Stomach (tissue), 19 donors: ENCODE measurements at places on chromosomes 16 and 17. TPM values are rescaled to one million over a fixed set of nuclear protein-coding genes. Genes with fewer than 3 reads are reported as not detected.

Gene CCL23
- not detected for total RNA-seq

Gene NAGPA
- 19.6 TPM for total RNA-seq

Gene SCGB1C2
- not detected for total RNA-seq

Gene MVP
- 92.2 TPM for total RNA-seq

Gene GP1BA
- not detected for total RNA-seq

Gene HSF5
- total RNA-seq, result not detected

Gene SEC14L5
- 0.43 TPM for total RNA-seq

Gene JUP
- total RNA-seq, result 67.6 TPM

Gene DBNDD1
- 3.8 TPM for total RNA-seq

DNA sequence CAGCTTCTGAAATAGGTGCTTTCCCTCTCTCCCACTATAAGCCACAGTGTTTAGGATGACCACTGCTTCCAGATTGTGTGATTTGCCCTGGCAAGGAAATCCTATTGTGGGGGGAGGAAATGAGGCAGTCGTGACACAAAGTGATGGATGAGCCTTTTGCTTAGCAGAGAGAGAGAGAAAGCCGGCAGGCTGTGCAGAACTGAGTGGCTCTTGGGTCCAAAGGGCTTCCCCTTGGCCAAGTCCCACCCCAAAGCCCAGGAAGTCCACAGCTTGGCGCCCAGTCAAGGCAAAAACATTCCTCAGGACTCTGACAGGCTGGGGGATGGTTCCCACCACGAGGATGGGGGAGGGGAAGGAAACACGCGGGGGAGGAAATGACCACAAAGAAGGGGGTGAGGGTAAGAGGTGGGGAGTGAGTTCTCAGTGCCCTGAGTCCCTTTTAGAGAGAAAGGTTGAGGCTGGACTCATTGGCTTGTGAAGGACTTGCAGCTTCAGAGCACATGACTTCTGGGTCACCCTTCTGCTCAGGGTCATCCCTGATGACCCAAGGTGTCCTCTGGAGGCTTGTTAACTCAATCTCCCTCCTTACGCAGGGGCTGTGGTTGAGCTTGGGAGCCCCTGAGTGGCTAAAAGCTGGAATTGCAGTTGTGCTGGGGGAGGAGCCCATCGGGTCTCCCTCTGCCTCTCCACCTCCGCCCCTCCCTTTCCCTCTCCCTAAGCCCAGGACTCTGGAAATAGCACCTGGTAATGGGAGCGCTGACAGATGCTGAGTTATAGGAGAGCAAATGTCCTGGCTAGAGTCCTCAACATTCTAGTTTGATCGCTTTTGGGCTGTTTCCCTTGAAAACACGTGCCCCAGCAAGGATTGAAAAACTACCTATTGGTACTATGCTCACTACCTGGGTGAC, 10.3 kb upstream of the MSL1 start:
- no peaks in the 10 kb centered on the region for H3K27me3 ChIP-seq
- H3K4me3 ChIP-seq, result no peak overlapping the region
- DNase-seq, result peak; percentile 97
- peaks cover 93% of the 10 kb centered on the region for H3K4me1 ChIP-seq
- H3K27ac ChIP-seq, result peak overlapping the region; percentile 95

- H3K4me3 ChIP-seq, result no peak overlapping the region
- peak; percentile 73 for DNase-seq
- H3K36me3 ChIP-seq, result no peaks in the 10 kb centered on the region
- H3K4me1 ChIP-seq, result peaks cover 23% of the 10 kb centered on the region
- peak overlapping the region; percentile 73 for H3K27ac ChIP-seq
- no peaks in the 10 kb centered on the region for H3K27me3 ChIP-seq
Observed at GRCh38 chr17:82863941-82864712, 24.3 kb upstream of the ZNF750 start.

DNA sequence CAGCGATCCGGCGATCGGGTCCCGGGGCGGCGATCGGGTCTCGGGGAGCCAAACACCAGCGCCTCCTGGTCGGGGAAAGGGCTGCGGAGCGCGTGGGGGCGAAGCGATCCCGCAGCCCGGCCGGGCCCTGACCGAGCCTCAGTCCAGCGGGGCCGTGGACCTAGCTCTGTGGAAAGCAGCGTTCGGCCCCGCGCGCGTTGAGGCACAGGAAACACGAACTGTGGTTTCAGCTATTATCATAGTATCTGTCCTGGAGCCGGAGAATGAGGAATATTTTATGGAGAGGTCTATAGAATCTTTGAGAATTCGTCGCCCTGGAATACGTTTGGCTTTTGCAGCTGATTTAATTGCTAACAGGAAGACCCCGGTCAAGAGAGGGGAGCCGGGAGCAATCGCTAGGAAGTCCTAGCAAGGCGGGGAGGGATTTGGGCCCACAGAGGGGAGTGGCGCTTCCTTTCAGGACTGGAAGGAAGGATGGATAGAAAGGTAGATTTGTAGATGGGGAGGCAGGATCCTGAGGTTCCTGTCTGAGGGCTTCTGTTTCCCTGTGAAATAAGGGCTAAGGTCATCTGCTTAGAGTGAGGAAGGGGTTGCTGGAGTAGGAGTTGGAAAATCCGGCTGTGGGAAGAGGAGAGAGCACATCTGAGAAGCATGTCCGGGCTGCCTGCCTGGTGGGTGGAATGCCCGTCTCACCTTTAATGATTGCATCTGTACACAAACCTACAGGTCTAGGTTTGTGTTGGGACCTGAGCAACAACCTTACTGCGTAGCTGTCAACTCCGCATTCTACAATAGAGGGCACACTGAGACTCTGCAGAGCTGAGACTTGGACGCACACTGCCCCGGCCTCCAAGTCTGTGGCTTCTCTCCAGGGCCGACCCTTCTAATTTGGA, 770 bp downstream of the CCNF start:
- H3K27me3 ChIP-seq, result no peaks in the 10 kb centered on the region
- peaks cover 19% of the 10 kb centered on the region for H3K4me1 ChIP-seq
- DNase-seq, result no peak
- peak overlapping the region; percentile 80 for H3K27ac ChIP-seq

- H3K27ac ChIP-seq, result peak overlapping the region; percentile 97
- peaks cover 48% of the 10 kb centered on the region for H3K36me3 ChIP-seq
- DNase-seq, result no peak
- peaks cover 30% of the 10 kb centered on the region for H3K4me1 ChIP-seq
- H3K4me3 ChIP-seq, result peak overlapping the region; percentile 91
Observed at GRCh38 chr16:74298104-74298503, 1.5 kb downstream of the PSMD7 start.

DNA sequence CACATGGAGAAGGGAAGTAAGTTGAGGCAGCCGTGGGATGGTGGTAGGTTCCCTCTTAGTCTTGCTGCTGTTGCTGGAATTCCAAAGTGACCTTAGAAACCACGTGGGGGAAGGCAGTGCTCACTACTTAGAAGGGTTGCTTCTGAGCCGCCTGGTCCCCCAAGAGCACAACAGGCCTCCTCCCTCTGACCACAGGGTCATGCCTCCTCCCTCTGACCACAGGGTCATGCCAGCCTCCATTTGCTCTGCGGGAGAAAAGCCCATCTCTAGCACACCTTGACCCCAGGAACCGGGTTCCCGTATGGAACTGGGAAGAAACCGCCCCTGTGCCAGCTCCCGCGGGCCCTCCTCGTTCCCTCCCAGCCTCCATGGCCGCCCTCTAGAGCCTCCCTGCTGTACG, 13.4 kb upstream of the ZFPM1 start:
- H3K4me3 ChIP-seq, result no peak overlapping the region
- H3K27ac ChIP-seq, result no peak overlapping the region

GRCh38 chr16:49838441-49839016, 17.4 kb downstream of the ZNF423 start:
- H3K27me3 ChIP-seq, result peaks cover 16% of the 10 kb centered on the region
- peaks cover 51% of the 10 kb centered on the region for H3K4me1 ChIP-seq
- no peaks in the 10 kb centered on the region for H3K36me3 ChIP-seq
- DNase-seq, result peak; percentile 74
- peak overlapping the region; percentile 33 for H3K4me3 ChIP-seq

DNA sequence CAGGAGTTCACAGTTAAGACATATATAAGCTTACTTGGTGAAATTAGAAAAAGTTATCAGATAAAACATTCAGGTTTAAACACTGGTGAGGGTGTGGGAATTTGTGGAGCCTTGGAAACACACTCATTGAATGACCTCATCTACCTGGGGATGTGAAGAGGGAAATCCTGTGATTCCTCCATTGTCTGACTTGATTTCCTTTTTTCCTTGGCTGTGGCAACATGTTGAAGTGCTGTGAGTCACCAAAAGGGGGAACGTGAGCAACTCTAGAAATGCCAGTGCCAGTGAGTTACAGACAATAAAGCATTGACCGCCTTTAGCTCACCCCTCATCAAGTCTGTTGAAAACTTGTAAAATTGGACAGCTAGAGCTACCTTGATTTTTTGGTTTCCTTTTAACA, 1.8 kb downstream of the HMOX2 start:
- H3K36me3 ChIP-seq, result no peaks in the 10 kb centered on the region
- peaks cover 77% of the 10 kb centered on the region for H3K4me1 ChIP-seq
- peak overlapping the region; percentile 95 for H3K27ac ChIP-seq

- H3K36me3 ChIP-seq, result no peaks in the 10 kb centered on the region
- H3K27me3 ChIP-seq, result no peaks in the 10 kb centered on the region
- no peak for DNase-seq
Observed at GRCh38 chr17:79242873-79243602, 168.4 kb downstream of the ENGASE start.

- no peak overlapping the region for H3K4me3 ChIP-seq
- H3K27me3 ChIP-seq, result no peaks in the 10 kb centered on the region
- H3K27ac ChIP-seq, result no peak overlapping the region
Observed at GRCh38 chr17:82244413-82245133, 15.7 kb downstream of the SLC16A3 start.

GRCh38 chr16:52629296-52629695, 82.4 kb upstream of the TOX3 start:
- H3K27ac ChIP-seq, result no peak overlapping the region
- H3K4me3 ChIP-seq, result no peak overlapping the region
- peak; percentile 36 for DNase-seq
- H3K27me3 ChIP-seq, result no peaks in the 10 kb centered on the region

DNA sequence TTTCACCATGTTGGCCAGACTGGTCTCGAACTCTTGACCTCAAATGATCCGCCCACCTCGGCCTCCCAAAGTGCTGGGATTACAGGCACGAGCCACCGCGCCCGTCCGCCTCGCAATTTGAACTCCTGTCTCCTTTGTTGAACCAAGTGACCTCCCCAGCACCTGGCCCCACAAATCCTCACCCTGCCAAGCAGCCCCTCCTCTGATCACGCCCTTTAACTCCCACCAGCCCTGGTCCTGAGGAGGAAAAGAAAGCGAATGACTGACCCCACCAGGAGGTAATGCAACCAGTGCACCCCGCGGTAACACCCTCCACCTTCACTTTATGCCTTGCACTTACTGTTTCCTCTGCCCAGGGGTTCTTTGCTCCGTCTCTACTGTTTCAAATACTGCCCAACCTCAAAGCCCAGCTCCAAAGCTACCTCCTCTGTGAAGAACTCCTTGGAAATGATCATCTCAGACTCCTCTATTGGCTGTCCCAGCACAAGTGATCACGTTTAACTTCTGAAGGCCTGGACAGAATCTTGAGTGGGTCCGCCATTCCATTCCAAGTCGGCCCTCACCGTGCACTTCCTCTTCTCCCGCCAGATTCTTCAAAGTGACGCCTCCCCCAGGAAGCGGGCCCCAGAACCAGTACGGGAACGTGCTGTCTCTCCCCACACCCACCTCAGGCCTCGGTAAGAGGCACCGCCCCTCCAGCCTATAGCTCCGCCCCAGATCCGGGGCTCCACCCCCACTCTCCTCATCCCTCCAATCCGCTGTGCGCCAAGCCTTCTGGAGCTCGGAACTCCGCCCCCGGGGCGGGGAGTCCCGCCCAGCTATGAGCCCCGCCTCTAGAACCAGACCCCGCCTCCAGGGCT, 4.4 kb downstream of the CD19 start:
- no peaks in the 10 kb centered on the region for H3K36me3 ChIP-seq
- H3K4me3 ChIP-seq, result peak overlapping the region; percentile 23
- H3K4me1 ChIP-seq, result peaks cover 12% of the 10 kb centered on the region
- peak; percentile 88 for DNase-seq
- H3K27me3 ChIP-seq, result no peaks in the 10 kb centered on the region
- no peak overlapping the region for H3K27ac ChIP-seq

DNA sequence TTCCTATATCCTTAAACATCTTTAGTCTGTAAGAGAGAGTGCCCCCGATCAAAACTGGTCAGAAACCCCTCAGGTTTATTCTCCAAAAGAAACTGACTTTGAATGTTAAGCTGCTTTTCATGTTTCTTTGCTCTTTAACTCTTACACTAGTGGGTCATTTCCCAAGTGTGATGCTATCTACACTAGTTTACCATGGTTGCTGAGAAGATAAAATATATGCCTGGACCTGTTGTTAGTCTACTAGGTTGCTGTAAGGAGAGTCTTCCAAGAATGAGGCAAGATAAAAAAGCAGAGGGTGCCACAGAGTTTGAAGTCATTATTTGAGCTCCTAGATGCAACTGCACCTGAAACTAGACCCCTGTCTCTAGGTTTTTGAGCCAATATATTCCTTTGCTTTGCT, 12.2 kb upstream of the ZKSCAN2 start:
- H3K27ac ChIP-seq, result no peak overlapping the region
- H3K27me3 ChIP-seq, result no peaks in the 10 kb centered on the region
- no peak overlapping the region for H3K4me3 ChIP-seq

DNA sequence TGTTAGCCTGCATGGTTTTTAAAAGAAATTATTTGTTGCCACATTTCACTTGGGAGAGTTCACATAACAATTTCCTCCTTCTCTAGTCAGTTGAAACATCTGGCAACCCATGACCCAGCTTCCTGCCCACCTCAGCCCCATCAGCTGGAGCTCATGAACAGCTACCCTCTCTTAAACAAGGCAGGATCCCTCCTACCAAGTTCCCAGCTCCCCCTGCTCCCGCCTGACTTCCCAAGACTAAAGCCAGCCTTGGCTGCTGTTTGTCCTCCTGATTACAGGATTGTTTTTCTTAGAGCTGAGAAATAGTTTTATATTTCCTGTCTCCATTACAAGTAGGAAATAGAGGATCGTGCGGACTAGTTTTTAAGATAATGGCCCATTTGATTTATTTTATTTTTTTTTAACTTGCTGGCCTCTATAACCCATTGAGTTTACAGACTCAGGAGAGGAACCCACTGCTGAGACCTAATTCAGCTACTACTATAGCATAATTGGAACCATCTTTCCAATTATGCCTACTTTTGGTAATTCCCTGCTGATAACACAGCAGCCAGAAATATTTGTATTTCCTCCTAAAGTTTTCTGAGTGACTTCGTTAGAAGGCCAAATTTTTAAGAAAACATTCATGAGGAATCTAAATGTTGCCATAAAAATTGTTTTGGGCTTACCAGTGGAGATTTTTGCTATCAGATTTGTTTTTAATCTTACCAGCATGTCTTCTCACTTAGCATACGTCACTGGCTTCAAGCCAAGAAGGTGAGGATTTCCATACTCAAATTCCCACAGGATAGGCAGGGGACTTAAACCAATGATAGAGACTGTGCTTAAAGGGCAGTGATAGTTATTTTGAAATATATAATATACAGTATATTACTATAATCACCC, 90.0 kb downstream of the ELAC2 start:
- no peaks in the 10 kb centered on the region for H3K27me3 ChIP-seq
- H3K4me1 ChIP-seq, result no peaks in the 10 kb centered on the region
- no peaks in the 10 kb centered on the region for H3K36me3 ChIP-seq
- no peak overlapping the region for H3K27ac ChIP-seq
- H3K4me3 ChIP-seq, result no peak overlapping the region
- DNase-seq, result peak; percentile 36

- H3K4me3 ChIP-seq, result peak overlapping the region; percentile 76
- peaks cover 34% of the 10 kb centered on the region for H3K36me3 ChIP-seq
- peak; percentile 62 for DNase-seq
- no peaks in the 10 kb centered on the region for H3K27me3 ChIP-seq
- peak overlapping the region; percentile 91 for H3K27ac ChIP-seq
Observed at GRCh38 chr17:1829216-1829591, 498 bp downstream of the SMYD4 start.
